Lung (tissue), 17 donors: ENCODE measurements at places on chromosomes 12 and 14.

- H3K4me3 ChIP-seq = peak overlapping the region; percentile 35
- DNase-seq = no peak
- H3K36me3 ChIP-seq = no peaks in the 10 kb centered on the region
- peaks cover 34% of the 10 kb centered on the region for H3K27me3 ChIP-seq
- H3K27ac ChIP-seq = no peak overlapping the region
Observed at GRCh38 chr12:94872671-94872970, 130.9 kb downstream of the NDUFA12 start.

- H3K36me3 ChIP-seq = no peaks in the 10 kb centered on the region
- H3K4me1 ChIP-seq = no peaks in the 10 kb centered on the region
- no peak overlapping the region for H3K4me3 ChIP-seq
- H3K27ac ChIP-seq = no peak overlapping the region
Observed at GRCh38 chr12:59151243-59151642, 230.9 kb upstream of the LRIG3 start.

GRCh38 chr14:86987966-86988365 is 1005.0 kb downstream of the GALC start:
- no peaks in the 10 kb centered on the region for H3K27me3 ChIP-seq
- no peak overlapping the region for H3K4me3 ChIP-seq
- no peaks in the 10 kb centered on the region for H3K36me3 ChIP-seq
- H3K4me1 ChIP-seq = no peaks in the 10 kb centered on the region
- no peak for DNase-seq

- H3K27ac ChIP-seq = no peak overlapping the region
- no peak for DNase-seq
- peaks cover 5% of the 10 kb centered on the region for H3K4me1 ChIP-seq
- peaks cover 9% of the 10 kb centered on the region for H3K36me3 ChIP-seq
Observed at GRCh38 chr14:44960646-44961045, 1.1 kb downstream of the KLHL28 start.

DNA sequence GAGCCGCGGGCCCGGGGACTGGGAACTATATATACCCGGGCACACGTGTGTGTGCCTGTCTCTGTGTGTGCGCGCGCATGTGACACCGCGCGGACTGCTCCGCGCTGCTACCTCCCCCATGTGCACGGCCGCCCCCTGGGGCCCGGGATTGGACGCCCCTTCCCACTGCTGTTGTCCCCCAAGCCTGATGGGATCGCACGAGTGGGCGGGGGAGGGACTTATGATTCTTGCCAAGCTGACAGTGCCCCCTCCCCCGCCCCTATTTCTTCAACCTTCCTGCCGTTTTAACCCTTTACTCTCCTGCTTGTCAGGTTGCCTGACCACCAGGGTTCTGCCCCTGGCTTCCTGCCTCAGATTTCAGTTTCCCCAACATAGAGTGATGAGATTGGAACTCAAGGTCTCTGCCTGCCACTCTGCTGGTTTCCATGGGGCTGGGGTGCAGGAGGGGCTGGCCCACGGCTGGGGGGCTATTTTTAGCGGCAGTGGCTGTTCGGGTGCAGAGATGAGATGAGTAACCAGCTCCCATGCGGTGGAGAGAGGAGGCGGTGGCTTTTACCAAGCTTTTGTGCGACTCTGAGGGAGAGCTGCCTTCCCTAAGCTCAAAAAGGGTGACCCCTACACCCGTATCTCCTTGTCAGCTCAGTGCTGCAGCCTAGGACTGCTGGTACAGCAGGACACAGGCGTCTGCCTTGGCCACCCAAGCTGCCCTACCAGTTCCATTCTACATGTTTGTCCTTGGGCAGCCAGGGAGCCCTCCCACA is at the start of gene DDN:
Gene DDN (minus strand): TSS at position 5 of the 761 bp plus-strand sequence. CDS start 88 bp downstream, outside the sequence.
- peak; percentile 47 for DNase-seq
- peak within 1 kb of the TSS; percentile 10 for H3K4me3 ChIP-seq
- H3K27ac ChIP-seq = no peak within 1 kb of the TSS
- H3K27me3 ChIP-seq = peaks cover 15% of the 10 kb centered on the region
- peaks cover 22% of the 10 kb centered on the region for H3K36me3 ChIP-seq
